ENCODE measurements at places on chromosomes 3 and 15. TPM values are rescaled to one million over a fixed set of nuclear protein-coding genes. Genes with fewer than 3 reads are reported as not detected.

The BCHE gene
- total RNA-seq, result 5.7 TPM

The ACTR8 gene
- 29.5 TPM for total RNA-seq

The GABRR3 gene
- total RNA-seq, result not detected

The FYCO1 gene
- 57.8 TPM for total RNA-seq

The TATDN2 gene
- 20.8 TPM for total RNA-seq

The UBAP1L gene
- 3.8 TPM for total RNA-seq

The LSAMP gene
- 10.7 TPM for total RNA-seq

The DPP8 gene
- total RNA-seq, result 45.2 TPM

The ISLR gene
- total RNA-seq, result 163 TPM

Measured in fibroblast of the aortic adventitia (primary cell).